ENCODE measurements at places on chromosomes 7 and 10.
A peak's percentile ranks its signal among the peaks of the same experiment; 100 is the strongest.

DNA sequence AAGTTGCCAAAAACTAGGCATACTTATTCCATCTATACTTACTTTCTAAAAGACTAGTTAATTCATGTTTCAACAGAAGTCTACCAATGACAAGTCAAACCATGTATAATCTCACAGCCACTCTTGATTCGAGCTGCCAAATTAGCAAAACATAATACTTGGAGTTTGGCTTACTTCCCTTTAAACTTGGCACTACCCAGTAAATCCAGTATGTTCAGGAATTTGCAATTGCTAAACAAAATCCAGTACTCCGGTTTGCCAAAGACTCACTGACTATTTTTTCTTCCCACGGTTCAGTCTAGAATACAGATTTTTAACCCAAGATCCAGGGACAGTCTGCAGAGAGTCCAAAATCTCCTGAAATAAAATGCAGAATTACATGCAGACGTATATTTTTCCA lies 4.6 kb downstream of the OAT start:
- DNase-seq: no peak

- no peak for DNase-seq
Observed at GRCh38 chr7:46603780-46604179, 682.7 kb upstream of the IGFBP3 start.

DNA sequence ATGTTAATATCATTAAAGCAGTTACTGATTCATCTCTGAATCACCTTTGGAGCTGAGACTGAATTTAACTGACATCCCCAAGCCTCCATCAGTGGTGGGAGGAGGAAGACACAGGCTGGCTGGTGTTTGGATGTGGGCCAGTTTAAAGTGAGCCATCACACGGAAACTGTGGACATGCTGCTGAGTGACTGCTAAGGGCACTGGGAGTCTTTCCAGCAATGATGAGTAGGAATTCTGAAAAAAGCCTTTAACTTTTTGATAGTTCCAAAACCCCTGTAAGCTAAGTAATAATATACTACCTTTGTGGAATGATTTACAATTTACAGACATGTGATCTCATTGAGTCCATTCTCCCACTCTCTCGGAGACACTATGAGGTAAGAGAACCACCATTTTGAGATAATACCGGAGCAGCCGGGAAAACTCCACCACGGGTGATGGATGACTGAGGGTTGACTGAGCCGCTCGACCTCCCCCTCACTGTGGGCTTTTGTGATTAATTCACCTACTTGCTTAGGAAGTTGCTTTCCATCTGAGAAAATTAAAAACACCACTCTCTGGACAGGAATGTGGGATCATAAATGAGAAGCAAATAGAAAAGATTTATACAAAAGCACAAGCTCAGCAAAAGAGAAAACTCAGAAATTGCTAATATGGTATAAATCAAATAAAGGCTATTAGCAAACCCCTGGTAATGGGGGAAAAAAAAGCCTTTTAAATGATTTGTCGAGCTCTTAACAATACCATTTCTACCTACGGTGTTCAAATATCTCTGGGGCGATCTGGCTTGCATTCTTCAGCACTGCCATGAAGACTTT lies 194.8 kb downstream of the FANK1 start:
- DNase-seq: no peak

DNA sequence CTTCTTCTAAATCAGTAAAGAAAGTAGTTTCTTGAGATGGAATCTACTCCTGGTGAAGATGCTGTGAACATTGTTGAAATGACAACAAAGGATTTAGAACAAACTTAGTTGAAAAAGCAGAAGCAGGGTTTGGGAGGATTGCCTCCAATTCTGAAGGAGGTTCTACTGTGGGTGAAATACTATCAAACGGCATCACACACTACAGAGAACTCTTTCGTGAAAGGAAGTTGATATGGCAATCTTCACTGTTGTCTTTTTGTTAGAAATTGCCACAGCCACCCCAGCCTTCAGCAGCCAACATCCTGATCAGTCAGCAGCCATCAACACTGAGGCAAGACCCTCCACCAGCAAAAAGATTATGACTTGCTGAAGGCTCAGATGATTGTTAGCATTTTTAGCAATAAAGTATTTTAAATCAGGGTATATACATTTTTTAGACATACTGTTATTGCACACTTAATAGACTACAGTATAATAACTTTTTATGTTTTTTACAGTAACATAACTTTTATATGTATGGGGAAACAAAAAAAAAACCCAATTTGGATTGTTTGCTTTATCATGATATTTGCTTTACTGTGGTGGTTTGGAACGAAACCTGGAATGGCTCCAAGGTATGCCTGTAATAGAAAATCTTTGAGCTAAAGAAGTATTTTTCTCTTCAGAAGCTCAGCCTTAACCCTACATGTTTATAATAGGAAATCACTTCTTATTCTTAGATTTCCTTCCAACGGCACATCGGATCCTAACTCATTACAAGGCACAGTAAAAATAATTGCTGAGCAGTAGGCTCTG lies 257.3 kb downstream of the LRMDA start:
- no peak for DNase-seq

GRCh38 chr10:90352288-90352687 lies 505.6 kb downstream of the HTR7 start:
- DNase-seq: no peak

- no peak for DNase-seq
Observed at GRCh38 chr10:14407567-14407966, 76.8 kb upstream of the FRMD4A start.

GRCh38 chr7:25775570-25775969 lies 376.4 kb upstream of the NFE2L3 start:
- no peak for DNase-seq

DNA sequence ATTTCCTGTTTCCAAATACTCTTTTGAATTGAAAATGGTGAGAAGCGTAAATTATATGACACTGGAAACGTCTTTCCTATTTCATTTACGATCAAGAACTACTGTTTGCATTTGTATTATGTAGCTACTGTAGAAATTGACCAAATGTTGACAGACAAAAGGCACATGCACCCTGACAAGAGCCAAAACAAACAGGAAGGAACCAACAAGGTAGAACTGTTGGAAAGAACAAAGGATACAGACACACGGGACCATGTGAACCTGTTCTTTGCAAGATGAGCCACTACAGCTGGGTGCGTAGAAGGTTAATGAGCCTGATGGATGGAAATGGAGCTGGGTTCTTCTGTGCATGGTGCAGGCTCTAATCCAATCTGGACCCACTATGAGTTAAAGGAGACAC lies 48.4 kb upstream of the FZD8 start:
- DNase-seq: no peak

- DNase-seq: no peak
Observed at GRCh38 chr7:120867932-120868331, 10.0 kb upstream of the TSPAN12 start.

DNA sequence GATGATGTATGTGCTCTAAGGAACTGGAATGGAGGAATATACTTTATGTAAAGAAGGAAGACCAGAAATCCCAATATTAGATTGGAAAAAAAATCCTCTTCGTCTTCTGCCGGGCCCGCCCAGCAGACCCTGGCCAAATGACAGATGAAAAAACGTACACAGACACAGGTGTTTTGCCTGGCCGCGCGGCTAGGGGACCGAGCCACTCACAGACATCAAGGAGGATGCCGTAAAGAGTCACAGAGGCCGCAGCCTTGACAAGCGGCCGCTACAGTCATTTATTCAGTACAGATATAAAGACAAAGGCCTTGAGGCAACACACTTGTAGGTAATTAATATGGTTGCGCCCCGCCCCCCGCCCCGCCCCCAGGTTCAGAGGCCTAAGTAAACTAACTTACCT lies 594.1 kb downstream of the GRM8 start:
- no peak for DNase-seq

DNA sequence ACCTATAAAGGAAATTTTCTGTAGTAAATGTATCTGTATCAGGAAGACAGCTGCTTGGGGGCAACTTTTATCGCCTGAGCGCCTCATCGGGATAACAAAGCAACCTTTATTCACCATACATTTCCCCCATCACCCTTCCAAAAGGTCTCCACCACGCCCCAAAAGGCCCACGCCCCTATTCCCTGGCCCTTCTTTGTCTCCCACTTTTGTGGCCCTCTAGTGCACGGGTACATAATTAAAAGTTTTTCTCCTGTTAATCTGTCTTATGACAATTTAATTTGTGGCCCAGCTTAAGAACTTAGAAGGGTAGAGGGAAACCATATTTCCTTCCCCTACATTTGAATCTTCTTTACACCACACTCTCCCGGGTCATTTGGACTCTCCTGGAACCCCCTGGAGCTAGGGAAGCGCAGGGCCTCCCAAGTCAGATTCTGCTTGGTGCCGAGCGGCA lies 625 bp downstream of the RP9 start:
- no peak for DNase-seq

GRCh38 chr10:107443813-107444212 lies 279.3 kb upstream of the SORCS1 start:
- no peak for DNase-seq

DNA sequence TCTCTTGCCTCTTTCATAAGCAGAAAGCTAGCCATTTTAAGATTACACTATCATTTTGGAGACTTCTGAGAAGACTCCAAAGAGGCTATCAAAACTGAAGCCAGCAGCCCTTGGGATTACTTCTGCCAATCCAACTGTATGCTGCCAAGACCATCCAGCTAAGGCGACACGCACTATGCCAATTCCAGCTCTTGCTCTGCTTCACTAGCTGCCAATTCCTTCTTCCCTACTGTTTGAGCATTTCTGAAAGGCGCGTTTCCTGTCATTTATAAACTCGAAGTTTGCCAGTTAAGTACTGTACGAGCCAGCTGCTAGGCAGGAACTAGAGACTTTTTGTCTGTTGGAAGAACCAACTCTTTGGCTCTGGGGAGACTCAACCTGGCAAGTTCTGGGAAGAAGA lies 36.5 kb downstream of the MALSU1 start:
- no peak for DNase-seq

DNA sequence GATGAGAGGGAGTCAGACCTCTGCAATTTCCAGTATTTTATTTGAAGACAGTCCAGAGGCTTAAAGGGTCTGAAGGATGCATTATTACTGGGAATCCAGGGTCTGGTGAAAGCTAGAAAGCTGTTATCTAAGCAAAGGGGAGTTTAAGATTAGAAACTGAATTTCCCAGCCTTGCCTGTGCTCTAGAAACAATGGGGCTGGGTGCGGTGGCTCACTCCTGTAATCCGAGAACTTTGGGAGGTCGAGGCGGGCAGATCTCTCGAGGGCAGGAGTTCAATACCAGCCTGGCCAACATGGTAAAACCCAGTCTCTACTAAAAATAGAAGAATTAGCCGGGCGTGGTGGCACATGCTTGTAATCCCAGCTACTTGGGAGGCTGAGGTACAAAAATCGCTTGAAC lies 71.5 kb upstream of the ANLN start:
- DNase-seq: no peak

DNA sequence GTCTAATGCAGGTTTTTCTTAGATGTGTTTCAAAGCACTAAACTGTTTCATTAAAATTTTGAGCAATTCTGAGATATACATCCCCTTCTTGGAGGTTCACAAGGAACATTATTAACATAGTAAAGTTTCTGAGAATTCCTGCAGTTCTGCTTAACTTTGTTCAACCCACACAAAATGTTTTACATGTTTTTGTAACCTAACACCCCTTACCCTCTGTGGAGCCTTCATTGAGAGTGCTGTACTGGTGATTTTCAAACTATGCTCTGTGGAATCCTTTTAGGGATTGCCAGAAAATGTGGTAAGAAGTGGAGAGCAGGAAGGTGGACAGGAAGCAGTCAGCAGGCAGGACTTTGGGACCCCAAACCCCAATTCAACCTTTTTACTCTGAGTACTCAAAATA lies 53.6 kb upstream of the ABCB5 start:
- DNase-seq: no peak

GRCh38 chr7:83486957-83487356 lies 162.0 kb downstream of the SEMA3E start:
- DNase-seq: no peak

- no peak for DNase-seq
Observed at GRCh38 chr7:46015107-46015868, 94.2 kb upstream of the IGFBP3 start.

DNA sequence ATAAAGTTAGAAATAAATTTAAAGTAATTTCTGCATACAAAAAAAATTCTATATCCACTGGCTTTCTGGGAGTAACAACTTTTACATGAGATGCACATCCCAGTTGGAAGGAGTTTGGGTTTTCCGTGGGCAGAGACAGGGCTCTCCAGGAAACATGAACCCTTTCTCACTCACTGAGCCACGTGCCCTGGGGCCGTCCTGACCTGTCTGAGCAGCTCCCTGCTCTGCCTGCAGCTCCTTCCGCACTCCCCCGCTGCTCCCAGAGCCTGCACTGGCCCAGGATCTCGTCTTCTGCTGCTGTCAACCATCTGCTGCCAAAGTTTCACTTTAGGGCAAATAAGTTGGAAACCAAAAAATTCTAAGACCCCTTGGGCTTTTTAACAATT lies 169.1 kb downstream of the DIP2C start:
- DNase-seq: no peak

- DNase-seq: no peak
Observed at GRCh38 chr7:112112822-112113255, 93.4 kb downstream of the DOCK4 start.

- DNase-seq: no peak
Observed at GRCh38 chr7:130960208-130960988, 226.4 kb upstream of the KLF14 start.

DNA sequence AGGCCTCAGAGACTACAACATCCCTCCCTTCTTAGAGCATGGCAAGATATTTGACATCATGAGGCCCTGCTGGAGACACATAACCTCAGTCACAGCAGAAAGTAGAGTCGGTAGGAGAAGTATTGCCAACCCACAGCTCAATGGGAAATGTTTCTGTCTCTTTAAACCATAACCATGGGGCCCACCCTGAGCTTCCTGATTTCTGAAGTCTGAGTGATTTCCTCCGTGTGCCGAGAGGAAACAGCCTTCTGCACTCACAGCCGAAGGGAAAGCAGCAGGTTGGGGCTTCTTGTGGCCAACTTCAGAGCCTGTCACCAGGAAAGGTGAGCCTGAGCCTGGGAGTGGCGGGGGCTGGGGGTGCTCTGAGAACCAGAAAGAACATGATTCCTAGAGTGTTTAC lies at the start of gene GIMAP1:
Gene GIMAP1, plus strand, starts transcription at position 246 of the 400 bp plus-strand sequence. CDS start 2,435 bp downstream, outside the sequence.
- peak; percentile 84 for DNase-seq

DNA sequence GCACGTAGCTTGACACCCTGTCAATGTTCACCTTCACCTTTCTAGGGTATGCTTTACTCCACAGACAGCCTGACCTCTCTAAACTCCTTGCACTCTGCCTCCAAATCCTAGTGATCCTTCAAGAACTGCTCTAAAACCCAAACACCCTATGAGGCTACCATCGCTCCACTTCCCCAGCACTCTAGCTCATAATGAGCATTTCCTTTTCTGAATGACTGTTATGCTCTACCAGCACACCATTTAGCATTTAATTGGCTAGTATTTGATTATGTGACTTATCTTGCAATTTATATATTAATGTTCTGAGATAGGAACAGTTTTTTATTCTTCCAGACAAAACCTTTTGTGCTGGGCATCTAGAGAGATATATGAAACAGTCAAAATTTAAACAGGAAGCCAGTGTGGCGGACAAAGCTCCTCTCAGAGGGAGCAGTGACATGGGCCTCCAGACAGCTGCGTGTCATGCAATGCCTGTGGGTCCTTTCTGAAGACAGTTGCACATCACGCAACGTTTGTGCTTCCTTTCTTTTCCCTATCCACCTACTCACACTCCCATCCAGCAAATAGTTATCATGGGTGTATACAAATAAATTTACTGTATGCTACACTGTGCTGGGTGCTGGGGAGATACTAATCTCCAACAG lies 86.3 kb downstream of the ALOX5 start:
- peak; percentile 29 for DNase-seq

GRCh38 chr7:506921-507622 lies 12.6 kb downstream of the PDGFA start:
- DNase-seq: no peak
